ENCODE measurements at places on chromosomes 6 and 20.

- DNase-seq = no peak
Measured at GRCh38 chr6:80456724-80457438, 350.4 kb downstream of the BCKDHB start.

DNA sequence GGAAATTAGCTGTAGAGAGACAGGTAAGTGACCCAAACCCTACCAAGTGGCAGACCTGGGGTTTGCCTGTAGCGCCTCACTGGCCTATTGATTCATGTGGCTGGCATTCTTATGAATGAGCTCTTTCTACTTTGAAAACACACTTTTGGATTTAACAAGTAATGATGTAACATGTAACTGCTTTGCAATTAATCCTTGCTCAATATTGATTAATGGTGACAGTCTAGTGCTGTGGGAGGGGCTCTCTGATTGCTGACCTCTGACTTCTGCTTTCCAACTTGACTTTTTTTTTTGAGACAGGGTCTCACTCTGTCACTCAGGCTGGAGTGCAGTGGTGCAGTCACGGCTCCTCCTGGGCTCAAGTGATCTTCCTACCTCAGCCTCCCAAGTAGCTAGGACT, 82.7 kb downstream of the TIAM2 start:
- DNase-seq = no peak

DNA sequence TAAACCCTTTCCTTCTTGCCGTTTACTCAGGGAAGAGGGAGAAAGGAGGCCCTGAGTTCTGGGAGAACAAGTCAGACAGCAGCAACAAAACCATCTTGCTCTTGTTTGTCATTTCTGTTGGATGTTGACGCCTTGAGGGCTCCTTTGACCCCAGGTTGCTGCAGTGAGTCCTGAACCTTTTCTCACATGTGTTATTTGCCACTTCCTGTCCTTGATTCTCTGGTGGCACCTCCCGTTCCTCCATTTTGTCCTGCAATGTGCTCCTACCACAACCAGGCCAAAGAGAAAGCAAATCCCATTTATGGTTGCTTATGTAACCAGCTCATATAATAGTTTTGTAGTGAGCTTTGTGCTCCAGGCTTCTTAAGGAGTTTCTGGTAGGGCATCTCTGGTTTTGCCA, 66.6 kb upstream of the ADGRF4 start:
- no peak for DNase-seq

DNA sequence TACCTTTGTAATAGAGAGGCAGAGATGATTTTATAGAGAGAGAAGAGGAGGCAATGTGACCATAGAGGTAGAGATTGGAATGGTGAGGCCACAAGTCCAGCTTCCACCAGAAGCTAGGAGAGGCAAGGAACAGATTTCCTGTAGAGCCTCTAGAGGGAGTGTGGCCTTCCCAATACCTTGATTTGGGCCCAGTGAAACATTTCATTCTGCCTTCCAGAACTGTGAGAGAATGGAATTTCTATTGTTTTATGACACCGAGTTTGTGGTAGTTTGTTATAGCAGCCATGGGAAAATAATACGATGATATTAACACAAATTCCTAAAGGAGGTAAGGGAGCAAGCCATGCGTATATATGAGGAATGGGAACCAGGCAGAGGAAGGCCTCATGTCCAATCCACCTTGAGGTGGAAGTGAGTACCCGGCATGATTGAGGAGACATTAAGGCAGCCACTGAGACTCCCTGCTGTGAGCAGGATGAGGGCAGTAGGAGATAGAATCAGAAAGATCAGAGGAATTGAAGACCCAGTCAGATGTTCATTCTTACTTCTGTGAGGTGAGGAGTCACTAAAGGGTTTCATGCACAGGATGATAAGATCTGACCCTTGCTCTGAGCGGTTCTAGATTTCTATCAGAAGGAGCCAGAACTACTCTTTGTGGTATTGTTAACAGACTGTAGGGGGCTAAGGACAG, 636.3 kb upstream of the IMPG1 start:
- no peak for DNase-seq

- no peak for DNase-seq
Measured at GRCh38 chr6:74434171-74434570, 738.2 kb downstream of the CD109 start.

DNA sequence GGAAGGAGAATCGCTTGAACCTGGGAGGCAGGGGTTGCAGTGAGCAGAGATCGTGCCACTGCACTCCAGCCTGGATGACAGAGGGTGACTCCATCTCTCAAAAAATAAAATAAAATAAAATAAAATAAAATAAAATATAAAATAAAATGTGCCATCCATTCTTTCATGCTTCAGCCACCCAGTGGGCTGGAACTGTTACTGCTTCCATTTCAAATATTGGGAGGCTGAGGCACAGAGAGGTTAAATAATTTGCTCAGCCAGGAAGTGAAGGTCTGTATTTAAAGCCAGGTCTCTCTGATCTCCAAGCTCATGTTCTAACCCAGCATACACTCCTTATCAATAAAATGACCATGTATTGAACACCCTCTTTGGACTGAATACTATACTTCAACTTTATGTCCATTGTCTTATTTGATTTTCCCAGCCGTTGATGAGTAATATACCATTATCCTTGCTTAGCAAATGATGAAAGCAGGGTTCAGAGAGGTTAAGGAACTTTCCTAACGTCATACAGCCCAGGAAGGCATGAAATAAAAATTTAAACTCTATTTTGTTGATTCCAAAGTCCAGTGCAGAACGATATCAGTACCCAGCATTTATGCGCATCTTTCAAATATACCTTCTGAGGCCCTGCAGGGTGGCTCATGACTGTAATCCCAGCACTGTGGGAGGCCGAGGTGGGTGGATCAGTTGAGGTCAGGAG, 25.8 kb upstream of the SLC9A8 start:
- no peak for DNase-seq

GRCh38 chr6:17038316-17038715, 63.5 kb upstream of the STMND1 start:
- DNase-seq = no peak

- no peak for DNase-seq
Measured at GRCh38 chr6:122068291-122068769, 331.1 kb upstream of the HSF2 start.

- DNase-seq = no peak
Measured at GRCh38 chr6:88881451-88881850, 82.0 kb downstream of the RNGTT start.

DNA sequence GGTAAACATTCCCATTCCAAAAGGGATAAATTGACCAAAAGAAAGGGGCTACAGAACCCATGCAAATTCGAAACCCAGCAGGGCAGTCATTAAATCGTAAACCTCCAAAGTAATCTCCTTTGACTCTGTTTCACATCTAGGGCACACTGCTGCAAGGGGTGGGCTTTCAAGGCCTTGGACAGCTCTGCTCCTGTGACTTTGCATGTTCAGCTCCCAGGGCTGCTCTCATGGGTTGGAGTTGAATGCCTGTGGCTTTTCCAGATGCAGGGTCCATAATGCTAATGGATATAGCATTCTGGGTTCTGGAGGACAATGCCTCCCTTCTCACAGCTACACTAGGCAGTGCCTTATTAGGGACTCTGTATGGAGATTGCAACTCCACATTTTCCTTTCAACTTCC, 211.9 kb upstream of the MANEA start:
- no peak for DNase-seq

DNA sequence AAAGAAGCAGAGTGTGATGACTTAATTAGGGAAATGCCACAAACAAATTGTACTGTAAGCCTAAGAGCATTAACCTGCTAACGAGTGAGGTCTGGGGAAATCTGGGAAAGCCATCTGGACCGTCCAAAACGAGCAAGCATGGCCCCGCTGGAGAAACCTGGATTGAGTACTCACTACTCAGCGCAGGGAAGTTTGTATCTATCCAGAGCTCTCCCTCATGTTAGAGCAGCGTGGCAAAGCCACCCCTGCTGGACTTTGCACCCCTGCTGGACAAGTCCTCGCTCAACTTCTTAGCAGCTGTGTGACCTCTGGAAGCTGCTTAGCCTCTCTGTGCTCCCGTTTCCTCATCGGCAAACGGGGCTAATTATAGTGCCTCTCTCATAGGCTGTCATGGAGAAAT, 37.3 kb downstream of the PSMG4 start:
- peak; percentile 81 for DNase-seq

GRCh38 chr6:137430954-137431353, 63.2 kb downstream of the OLIG3 start:
- no peak for DNase-seq

- DNase-seq = no peak
Measured at GRCh38 chr20:22460231-22460630, 124.1 kb downstream of the FOXA2 start.

GRCh38 chr20:54100563-54100962, 30.2 kb upstream of the BCAS1 start:
- DNase-seq = no peak

- peak; percentile 36 for DNase-seq
Measured at GRCh38 chr6:1611322-1611571, 1.5 kb downstream of the FOXC1 start.

DNA sequence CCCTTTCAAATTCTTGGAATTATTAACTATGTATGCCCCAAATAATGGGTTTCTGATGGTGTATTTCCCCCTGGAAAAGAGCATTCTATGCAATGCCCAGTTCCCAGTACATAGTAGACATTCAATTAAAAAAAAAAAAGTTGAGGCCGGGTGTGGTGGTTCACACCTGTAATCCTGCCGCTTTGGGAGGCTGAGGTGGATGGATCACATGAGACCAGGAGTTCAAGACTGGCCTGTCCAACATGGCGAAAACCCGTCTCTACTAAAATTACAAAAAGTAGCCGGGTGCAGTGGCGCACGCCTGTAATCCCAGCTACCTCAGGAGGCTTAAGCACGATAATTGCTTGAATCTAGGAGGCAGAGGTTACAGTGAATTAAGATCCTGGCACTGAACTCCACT, 83.3 kb upstream of the ZNF217 start:
- no peak for DNase-seq

GRCh38 chr6:20025681-20026080, 186.6 kb downstream of the MBOAT1 start:
- DNase-seq = no peak

DNA sequence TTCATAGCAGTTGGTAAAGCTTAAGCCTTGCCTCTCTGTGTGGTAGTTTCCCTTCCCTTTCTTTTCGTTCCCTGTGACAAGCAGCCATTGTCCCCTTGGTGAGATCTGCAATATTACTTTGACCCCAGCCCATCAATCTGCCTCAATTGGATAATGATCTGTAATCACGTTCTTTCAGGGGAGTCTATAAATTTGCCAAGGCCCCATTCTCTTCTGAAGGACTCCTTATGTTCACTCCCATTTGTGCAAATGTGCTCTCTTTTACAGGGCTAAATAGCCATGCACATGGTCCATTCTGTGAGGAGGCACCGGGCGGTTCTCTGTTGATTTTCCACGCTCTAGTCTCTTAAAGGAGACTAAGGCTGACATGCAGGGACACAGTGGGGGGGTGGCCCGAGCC, 660.4 kb upstream of the SLC35B3 start:
- DNase-seq = no peak

GRCh38 chr20:50039706-50040431, 57.1 kb downstream of the SNAI1 start:
- DNase-seq = no peak

GRCh38 chr6:166926748-166927147, 29.6 kb downstream of the RNASET2 start:
- no peak for DNase-seq

- no peak for DNase-seq
Measured at GRCh38 chr6:35034411-35035191, 106.5 kb downstream of the TCP11 start.

- DNase-seq = no peak
Measured at GRCh38 chr6:20433321-20433720, 31.6 kb downstream of the E2F3 start.

- DNase-seq = no peak
Measured at GRCh38 chr6:80280262-80281010, 174.0 kb downstream of the BCKDHB start.

GRCh38 chr6:7311917-7312615, 933 bp downstream of the SSR1 start:
- DNase-seq = no peak

DNA sequence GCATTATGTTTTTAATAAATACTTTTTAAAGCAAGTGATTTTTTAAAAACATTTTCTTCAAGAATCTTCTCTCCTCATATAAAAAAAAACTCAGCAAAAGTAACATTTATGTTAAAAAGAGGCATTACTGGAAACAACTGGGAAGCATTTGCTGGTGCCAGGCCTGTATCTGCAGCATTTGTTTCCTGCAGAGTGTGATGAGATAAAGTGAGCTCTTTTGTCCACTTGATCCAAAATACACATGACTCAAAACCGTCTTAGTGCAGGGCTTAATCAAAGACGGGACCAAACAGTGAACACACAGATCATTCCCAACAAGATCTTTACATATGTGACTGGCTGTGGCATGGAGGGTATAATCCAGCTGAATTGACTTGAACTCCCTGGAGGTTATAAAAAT, 28.3 kb upstream of the RIPPLY2 start:
- no peak for DNase-seq

DNA sequence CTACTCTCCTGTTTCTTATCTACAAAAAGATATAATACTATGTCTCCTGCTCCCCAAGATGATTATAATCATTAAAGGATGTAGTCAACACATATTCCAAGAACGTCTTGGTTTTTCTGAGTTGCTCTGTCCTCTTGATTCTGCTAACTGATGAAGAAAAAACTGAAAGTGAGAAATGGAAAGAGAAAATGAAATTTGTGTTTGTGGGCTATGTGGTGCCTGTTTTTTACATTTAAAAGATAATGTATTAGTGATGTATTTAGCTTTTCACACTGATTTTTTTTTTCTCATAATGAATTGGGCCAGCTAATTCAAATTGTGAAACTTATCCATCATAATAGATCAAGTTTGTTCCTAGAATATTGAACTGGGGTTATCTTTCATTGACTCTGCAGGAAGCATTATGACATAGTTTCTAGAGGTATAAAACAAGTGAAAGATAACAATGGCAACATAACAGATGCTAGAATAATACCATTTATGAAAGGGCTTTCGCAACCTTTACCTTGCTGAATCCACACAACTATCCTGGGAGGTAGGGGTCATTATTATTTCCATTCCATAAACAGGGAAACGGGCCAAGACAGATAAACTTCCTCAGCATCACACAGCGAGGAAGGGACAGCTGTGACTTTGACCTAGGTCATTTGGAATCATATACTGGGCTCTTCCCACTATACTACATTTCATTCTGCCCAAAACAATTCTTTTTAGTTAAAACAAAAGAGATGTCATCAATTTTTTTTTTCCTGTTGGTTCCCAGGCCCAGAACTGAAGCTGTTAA, 336.7 kb downstream of the GJA1 start:
- DNase-seq = no peak

DNA sequence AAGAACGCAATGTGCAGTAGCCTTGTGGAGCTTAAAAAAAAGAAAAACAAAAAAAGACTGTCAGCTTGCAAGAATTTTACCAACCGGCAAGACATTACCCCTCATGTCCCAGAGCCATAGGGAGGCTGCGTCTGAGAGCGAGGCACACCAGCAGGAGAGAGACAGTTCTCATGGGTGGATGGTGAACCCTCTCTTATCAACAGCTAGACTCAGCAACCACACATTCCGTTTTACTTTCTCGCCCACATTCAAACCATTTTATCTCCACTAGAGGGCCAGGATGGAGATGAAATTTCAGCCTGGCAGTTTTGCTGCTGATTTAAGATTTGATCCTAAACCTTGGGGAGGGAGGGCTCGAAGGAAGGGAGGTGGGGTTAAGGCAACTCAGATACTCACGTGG, 247.0 kb downstream of the ATXN1 start:
- DNase-seq = peak; percentile 1

Measured in NCI-H524 (cell line).